ENCODE measurements at places on chromosomes 4 and X.

DNA sequence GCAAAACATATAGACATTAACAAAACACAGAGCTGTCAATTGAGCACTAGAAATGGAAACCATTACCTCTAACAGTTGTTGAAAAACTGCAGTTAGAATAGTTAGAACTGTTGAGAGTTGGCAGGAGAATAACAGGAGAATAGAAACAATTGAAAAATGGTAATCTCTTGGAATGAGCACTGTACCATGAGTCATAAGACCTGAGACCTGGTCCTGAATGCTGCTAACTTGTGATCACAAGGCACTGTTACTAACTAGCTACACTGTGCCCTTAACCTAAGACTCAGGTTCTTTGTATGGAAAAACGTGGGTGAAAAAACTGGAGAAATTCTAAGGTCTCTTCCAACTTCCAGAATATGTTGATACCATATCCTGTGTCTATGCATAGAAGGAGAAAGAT is 29.3 kb downstream of the FAM114A1 start:
- DNase-seq = no peak

DNA sequence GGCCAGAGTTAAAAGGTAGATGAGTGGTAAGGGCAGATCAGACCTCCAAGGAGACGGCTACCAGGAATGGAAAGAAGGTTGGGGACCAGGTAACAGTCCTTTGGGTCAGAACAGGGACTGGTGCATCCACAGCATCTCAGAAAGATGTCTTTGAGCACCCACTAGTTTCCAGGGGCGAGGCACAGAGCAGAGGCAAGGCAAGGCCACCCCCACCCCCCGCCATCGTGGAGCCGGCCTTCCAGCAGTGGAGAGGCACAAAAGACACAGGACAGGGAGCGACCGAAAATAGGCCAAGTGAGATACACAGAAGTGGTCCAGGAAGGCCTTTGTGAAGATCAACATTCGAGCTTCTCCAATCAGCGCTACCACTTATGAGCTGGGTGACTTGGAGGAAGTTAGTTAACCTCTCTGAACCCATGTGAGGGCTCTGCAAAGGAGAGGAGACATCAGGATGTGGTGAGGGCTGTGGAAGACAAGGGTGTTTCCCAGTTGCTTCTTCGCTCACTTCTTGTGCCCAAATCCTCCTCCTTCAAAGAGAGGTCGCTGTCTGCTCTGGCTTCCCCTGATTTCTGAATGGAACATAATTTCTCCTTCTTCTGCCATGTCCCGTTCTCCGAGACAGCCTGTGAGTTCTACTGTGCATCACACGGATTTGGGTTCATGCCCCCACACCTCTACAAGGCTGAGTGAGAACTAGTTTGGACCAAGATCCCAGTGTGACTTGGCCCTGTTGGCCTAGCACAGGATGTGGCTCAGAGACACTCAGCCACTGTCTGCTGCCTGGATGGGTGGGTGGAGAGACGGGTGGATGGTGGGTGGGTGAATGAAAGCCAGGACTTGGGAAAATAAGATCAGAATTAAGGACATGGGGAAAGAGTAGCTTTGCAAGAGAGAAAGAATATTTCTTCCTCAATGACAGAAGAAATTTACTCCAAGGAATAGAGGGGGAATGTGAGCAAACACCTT is 16.7 kb upstream of the MSX1 start:
- no peak for DNase-seq

DNA sequence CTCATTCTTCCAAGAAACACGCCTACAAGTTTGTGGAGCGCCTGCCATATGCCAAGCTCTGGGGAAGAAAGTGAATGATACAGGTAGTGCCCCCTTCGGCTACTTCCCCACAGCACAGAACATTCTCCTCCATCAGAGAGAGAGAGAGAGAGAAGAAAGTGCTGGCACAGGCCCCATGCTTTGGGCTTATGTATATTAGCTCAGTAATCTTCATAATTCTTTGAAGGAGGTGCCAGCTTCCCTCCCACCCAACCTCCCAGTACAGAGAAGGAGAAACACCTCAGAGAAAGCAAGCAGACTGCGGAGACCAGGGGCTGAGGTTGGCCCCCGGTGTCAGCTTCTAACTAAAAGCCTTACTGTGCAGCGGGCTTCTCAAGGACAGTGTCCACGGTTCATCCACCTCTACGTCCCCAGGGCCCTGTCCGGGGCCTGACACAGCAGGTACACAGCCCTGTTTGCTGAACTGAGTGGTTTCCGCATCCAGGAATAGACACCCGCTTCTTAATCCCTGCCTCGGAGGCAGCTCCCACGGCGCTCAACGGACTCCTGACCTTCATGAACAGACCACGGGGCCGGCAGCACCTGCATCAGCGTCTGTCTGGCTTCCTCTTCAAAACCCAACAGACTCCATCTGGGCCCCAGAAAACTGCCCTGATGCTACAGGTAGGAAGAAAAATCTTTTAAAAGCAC is 50.2 kb downstream of the JAKMIP1 start:
- DNase-seq = no peak

DNA sequence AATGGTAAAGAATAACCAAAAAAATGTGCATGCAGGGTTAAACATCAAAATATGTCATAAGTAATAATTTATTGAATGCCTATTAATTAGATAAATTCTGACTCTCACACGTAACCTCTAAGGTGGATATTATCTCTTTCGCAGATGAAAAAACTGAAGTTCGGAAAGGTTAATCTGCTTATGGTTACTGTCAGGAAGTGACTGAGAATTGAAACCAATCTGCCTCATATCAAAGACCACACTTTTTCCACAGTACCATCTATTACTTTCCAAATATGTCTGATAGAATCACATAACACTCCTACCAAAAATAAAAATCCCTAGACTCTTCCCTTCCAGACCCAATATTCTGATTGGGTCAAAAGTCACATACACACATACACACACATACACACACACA is 6.2 kb downstream of the CHIC2 start:
- no peak for DNase-seq

DNA sequence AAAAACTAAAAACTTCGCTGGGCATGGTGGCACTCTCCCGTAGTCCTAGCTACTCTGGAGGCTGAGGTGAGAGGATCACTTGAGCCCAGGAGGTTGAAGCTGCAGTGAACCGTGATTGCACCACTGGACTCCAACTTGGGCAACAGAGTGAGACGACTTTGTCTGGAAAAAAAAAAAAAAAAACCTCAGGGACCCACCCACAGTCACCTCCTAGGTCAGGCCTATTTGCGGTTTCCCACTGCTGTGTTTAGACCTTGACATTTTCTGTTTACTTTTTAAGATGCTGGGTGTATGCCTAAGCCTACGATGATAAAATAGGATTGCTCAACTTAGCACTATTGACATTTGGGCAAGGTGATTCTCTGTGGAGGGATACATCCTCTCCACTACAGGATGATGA is 197.4 kb upstream of the TBL1X start:
- DNase-seq = no peak

GRCh38 chr4:114287079-114287696 is 307.7 kb upstream of the ARSJ start:
- DNase-seq = no peak

- no peak for DNase-seq
These were observed 31.8 kb downstream of the ARX start for GRCh38 chrX:24983931-24984330.

DNA sequence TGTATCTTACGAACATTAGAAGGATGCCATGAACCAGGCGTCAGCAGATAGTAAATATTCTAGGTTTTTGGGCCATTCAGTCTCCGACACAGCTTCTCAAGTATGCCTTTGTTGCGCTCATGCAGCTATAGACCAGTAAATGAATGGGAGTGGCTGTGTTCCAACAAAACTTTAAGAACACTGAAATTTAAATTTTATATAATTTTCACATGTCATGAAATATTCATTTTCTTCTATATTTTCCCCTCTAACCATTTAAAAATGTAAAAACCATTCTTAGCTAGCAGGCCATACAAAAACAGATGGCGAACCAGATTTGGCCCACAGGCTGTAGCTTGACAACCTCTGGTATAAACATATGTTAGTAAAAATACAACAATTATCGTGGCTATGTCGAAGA is 151.8 kb upstream of the KIT start:
- DNase-seq = no peak

DNA sequence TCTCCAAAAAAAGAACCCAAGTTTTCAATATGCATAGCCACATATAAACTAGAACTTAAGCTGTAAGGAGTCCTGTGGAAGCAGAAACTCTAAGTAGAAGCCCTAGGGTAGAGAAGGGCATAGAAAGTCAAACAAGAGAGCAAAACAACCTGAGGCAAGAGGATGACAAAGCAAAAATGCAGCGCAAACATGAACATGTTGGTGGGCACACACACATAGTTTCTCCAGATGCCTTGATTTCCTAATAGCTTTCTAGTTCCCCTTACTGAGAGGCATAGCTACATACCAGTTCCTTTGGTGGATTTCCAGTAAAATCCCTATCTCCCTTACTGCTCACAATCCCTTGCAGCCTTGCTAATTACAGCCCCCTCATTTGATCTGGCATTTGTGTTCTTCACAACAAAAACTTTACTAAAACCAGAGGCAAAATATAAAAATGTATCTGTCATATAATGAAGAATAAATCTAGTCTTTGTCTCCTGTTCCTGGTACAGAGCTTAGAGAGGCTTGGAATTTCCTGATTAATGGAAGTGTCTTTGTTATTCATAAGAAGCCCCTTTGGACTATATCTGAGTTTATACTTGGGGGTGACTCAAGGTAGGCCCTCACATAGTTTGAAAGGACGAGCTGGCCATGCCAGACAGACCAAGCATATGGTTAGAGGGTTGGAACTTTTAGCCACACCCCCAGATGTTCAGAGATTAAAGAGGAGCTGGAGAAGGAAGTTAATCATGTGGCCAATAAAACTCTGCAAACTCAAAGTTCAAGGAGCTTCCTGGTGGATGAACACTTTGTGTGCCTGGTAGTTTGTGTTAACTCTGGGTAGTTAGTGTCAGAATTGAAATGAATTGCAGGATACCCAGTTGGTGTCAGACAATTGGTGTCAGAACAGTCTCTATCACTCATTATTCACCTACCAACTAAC is 52.7 kb upstream of the ZCCHC13 start:
- DNase-seq = no peak

GRCh38 chrX:136035663-136036062 is 50.4 kb downstream of the SLC9A6 start:
- DNase-seq = no peak

DNA sequence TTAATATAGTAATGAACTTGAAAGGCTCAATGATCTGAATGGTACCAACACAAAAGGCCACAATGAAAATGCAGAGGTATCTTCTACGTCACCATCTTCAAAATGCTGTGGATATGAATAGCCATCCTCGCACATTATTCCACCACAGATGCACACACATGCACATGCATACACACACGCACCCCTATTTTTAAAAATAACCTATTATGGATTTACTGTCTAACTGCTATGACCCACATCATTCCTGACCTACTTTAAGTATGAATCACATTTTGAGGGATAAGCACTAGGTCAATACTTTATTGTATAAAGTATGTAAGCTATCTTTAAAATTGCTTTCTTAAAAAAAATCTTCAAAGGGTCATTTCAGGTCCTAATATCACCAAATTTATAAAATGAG is 24.4 kb upstream of the CORIN start:
- DNase-seq = no peak

GRCh38 chrX:94830717-94831116 is 1156.7 kb downstream of the FAM133A start:
- no peak for DNase-seq

- no peak for DNase-seq
These were observed 2.6 kb downstream of the SLC9B2 start for GRCh38 chr4:103073792-103074438.

GRCh38 chrX:80812176-80812575 is 2.5 kb upstream of the BRWD3 start:
- no peak for DNase-seq

DNA sequence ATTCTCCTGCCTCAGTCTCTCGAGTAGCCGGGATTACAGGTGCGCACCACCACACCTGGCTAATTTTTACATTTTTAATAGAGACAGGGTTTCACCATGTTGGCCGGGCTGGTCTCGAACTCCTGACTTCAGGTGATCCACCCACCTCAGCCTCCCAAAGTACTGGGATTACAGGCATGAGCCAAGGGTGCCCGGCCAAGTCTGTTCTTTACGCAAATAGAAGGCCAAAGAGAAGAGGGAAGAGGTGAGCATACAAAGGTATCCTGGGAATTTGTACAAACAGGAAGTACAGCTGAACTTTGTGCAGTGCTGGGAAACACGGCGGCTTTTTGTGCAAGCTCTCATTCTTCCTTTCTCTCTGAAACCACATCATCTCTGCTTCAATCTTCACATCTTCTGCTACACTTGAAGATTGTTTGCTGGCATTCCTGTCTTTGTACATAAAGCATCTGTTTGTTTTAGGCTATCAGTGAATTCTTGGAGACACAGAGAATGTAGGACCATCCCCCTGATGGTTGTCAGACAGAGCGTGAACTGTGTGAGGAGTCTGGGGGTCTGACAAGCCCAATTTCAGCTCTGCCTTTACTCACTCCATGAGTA is 71.9 kb upstream of the PRSS48 start:
- no peak for DNase-seq

GRCh38 chr4:74230902-74231499 is 73.1 kb downstream of the MTHFD2L start:
- no peak for DNase-seq

DNA sequence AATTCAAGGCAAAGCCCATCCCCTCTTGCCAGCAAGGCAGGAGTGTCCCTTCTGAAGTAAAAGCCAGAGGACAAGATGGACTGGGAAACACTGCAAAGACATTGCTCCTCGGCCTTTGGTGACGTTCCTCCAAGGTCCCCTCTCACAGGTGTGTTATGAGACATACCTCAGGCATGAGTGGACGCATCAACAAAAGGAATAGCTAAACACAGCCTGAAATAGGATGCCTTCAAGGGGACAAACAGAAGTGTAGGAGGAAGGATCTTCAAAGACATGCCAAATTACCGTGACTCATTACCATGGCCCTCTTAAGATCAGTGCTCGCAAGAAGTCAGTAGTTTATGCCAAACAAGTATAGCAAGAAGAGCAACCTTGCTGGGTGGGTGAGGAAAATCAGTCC is 6.0 kb upstream of the IDS start:
- DNase-seq = no peak

DNA sequence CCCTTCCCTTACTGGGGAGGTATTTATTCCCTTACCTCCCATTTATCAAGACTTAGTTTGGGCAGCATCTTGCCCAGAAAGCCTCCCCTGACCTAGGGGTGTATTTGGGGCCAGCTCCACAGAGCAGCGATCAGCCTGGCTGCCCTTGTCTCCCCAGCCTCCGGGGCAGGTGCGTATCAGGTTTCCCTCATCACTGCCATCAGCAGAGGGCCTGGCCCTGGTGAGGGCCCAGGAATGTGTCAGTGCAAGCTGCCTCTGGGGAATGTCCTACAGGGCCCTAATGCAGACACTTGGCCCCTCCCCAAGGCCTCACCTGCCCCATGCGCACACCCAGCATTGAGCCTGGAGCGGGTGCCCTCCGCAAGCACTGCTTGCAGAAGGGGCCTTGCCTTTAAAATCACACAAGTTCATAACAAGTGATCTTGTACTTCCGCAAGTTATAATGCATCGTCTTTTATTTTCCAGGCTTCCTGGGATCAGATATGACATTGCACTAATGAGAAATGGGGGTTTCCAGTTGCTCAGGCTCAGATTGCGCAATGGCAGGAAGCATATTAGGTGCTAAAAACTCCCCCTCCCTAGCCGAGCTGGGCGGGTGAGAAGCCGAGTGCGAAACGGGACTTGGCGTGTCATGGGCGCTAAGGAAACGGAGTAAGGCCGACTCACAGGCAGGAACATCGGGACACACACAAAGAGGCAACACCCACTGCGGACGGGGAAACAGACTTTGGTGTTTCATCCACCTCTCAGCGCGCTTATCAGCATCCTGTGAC is 25.4 kb upstream of the AFAP1 start:
- DNase-seq = no peak

All from hippocampal formation (tissue), 2 donors.